ENCODE measurements at places on chromosomes 6 and 20. TPM values are rescaled to one million over a fixed set of nuclear protein-coding genes. Genes with fewer than 3 reads are reported as not detected.

VNN1 gene
- polyA plus RNA-seq: not detected

MEP1A gene
- polyA plus RNA-seq: not detected

IMPG1 gene
- not detected for polyA plus RNA-seq

RAMACL gene
- 0.11 TPM for polyA plus RNA-seq

BIRC7 gene
- polyA plus RNA-seq: 1.6 TPM

BCAS1 gene
- not detected for polyA plus RNA-seq

CST4 gene
- not detected for polyA plus RNA-seq

AIF1 gene
- polyA plus RNA-seq: 242 TPM

ZNF334 gene
- not detected for polyA plus RNA-seq

TINAG gene
- not detected for polyA plus RNA-seq

C2 gene
- polyA plus RNA-seq: not detected

SLC22A23 gene
- polyA plus RNA-seq: 2.8 TPM

Data from naive thymus-derived CD8-positive, alpha-beta T cell (primary cell).